ENCODE measurements at places on chromosomes 13 and 19. TPM values are rescaled to one million over a fixed set of nuclear protein-coding genes. Genes with fewer than 3 reads are reported as not detected.

Gene PGLYRP1
- not detected for polyA plus RNA-seq

Gene PALM3
- 18.7 TPM for polyA plus RNA-seq

Gene RSPH6A
- not detected for polyA plus RNA-seq

DNA sequence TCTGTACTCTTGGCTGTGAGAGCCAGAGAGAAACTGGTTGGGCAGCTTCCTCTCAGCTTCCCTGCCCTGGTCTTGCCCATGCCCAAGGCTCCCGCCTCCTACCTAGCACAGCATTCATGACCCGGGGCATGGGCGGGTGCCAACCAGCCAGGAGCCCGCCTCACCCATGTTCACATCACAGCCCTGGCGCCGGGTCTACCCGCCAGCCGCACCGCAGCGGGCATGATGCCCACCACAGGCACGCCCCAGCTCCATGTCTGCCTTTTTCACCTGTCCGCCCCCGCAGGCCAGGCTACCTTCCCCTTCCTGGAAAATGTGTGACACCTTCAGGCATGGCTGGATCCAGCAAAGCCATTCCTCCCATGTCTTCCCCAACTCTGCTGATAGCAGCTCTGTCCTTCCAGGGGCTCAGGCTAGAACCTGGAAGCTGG is 42.1 kb downstream of the PTPRS start:
- DNase-seq, result no peak

Measured in left renal cortex interstitium (tissue), 4 donors.